Spleen (tissue), 13 donors: ENCODE measurements at places on chromosomes 7 and 10.

DNA sequence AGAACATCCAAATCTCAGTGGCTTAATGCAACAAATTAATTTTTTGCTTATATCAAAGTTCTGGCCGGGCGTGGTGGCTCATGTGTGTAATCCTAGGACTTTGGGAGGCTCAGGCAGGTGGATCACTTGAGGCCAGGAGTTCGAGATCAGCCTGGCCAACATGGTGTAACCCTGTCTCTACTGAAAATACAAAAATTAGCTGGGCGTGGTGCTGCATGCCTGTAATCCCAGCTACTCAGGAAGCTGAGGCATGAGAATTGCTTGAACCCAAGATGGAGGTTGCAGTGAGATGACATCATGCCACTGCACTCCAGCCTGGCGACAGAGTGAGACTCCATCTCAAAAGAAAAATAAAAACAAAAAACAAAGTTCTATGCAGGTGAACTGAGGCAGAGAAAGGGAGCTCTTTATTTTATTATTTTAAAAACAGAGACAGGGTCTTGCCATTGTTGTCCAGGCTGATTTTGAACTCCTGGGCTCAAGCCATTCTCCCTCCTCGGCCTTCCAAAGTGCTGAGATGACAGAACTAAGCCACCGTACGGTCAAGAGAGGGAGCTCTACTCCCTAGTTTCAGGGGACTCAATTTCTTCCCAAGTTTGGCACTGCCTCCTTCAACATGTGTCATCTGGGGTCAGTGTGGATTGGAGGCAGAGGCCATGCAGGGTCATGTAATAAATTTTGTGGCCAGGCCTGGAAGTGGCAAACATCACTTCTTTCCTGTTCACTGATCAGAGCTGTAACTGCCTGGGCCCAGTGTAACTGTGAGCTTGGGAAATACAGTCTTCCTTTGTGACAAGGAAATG is 2.4 kb downstream of the ADCK2 start:
- DNase-seq, result peak; percentile 30

DNA sequence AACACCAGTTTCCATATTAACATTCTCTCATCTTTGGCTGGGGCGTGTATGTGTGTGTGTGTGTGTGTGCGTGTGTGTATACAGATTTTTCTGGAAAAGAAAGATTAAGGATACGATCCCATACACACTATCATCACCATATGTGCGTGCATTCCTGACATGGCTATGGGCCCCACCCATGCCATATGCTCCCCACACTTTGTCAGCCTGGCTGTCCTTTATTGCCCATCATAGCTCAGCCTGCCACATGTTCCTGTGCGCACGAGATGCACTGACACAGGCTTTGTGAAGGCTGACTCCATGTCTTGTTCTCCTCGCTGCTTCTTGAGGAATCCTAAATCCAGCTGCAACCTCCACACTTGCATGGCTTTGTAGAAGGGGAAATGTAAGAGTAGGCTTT is 984.1 kb downstream of the LRMDA start:
- no peak for DNase-seq

- DNase-seq, result no peak
Observed at GRCh38 chr7:129258649-129259389, 34.0 kb downstream of the AHCYL2 start.

GRCh38 chr10:116803451-116804249 is 45.6 kb upstream of the ENO4 start:
- no peak for DNase-seq

- no peak for DNase-seq
Observed at GRCh38 chr7:8177109-8177933, 84.6 kb downstream of the ICA1 start.

- no peak for DNase-seq
Observed at GRCh38 chr7:43015301-43015700, 83.1 kb downstream of the MRPL32 start.

DNA sequence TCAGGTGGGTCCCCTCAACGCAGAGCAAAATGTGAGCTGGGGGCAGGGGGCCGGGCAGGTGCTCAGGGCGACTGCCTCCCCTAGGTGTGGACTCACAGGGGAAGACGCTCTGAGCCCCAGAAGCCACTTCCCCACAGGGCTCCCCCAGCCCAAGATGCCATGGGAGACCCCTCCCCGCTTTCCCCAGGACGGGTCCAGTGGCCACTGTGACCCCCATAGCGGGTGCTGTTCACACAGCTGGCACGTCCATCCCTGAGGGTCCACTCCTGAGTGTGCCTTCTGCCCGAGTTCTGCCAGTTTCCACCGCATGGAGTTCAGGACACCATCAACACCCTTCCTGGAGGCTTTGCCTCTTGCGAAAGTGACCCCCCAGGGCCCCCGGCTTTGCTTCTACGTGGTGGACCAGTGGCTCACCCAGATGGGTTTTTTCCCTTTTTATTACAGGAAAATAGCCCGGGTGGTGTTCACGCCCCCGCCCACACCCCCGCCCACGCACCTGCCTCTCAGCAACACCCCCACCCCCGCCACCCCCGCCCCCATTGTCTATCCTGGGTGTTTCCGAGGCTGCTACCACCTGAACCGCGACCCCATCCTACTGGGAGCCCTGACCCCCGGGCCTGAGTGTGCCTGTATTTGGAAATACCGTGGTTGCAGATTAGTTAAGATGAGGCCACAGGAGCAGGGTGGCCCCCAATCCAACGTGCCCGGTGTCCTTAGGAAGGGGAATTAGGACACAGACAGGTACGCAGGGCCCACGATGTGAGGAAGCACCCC is 32.0 kb downstream of the ADAP1 start:
- DNase-seq, result peak; percentile 84

DNA sequence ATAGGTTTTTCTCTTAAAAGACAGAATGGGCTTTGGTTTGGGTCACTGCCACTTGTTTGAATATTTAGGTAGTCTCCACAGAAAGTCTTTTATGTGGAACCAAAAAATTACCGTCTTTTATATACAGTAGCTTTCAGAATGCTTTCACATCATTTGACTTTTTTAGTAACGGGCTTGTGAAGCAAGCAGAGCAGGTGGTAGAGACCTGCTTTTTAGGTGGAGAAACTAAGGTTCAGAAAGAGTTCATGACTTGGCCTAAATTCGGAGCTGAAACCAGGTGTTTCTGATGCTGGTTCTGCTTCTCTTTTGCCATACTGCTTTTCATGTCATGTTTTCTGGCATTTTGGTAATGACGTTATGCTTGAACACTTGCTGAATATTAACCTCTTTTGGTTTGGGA is 36.3 kb downstream of the GARS1 start:
- no peak for DNase-seq

DNA sequence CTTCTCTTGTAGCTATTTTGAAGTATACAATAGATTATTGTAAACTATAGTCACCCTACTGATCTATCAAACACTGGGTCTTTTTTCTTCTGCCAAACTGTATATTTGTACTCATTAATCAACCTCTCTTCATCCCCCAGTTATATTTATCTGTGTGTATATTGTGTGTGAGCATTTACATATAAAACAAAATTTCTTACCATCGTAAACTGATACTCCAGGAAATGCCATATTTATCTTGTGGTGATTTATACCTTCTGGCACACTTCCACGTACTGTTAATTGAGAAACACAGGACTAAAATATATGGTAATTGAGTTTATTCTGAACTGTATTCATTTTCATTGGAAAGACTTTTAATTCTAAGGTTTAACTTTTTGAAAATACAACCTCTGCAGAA is 18.9 kb downstream of the ANLN start:
- no peak for DNase-seq

DNA sequence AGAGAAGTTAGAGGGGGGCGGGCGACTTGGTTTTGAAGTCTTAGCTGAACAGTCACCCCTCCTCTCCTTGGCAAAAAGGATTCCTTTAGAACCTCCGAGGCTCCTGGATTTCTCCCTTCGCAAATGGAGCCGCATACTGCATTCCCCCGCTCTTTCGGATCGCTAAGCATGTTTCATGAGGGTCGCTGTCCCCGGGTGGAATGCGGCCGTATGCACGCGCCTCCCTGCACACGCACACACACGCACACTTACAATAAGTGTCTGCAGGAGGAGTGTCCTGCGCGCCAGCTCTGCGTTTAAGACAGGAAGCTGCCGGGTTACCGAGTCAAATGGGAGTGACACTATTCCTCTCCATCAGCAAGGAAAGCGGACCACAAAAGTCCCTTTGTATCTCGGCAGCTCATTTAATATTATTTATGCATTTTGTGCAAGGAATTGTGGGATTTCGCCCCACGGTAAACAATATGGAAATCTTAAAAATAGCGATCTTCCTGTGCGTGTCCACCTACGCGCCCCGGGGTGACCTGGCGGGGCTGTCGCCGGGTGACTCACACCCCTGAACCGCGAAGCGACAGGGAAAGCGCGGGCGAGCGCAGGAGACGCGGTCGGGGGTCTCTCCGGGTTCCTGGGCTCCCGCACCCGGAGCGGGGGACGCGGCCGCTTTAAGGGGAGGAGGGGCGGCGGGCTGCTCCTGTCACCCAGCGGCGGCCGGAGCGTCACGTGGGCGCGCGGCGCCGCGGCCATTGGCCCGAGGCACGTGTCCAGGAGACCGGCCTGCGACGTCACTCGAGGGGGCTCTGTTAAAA is 988 bp upstream of the EN2 start:
- peak; percentile 81 for DNase-seq

GRCh38 chr7:159197066-159197975 is 52.7 kb upstream of the VIPR2 start:
- no peak for DNase-seq

- no peak for DNase-seq
Observed at GRCh38 chr10:17682236-17682946, 38.4 kb downstream of the STAM start.

GRCh38 chr7:120615703-120616102 is 242.2 kb downstream of the TSPAN12 start:
- DNase-seq, result no peak

GRCh38 chr7:128104108-128104742 is 73.0 kb upstream of the LRRC4 start:
- peak; percentile 86 for DNase-seq

DNA sequence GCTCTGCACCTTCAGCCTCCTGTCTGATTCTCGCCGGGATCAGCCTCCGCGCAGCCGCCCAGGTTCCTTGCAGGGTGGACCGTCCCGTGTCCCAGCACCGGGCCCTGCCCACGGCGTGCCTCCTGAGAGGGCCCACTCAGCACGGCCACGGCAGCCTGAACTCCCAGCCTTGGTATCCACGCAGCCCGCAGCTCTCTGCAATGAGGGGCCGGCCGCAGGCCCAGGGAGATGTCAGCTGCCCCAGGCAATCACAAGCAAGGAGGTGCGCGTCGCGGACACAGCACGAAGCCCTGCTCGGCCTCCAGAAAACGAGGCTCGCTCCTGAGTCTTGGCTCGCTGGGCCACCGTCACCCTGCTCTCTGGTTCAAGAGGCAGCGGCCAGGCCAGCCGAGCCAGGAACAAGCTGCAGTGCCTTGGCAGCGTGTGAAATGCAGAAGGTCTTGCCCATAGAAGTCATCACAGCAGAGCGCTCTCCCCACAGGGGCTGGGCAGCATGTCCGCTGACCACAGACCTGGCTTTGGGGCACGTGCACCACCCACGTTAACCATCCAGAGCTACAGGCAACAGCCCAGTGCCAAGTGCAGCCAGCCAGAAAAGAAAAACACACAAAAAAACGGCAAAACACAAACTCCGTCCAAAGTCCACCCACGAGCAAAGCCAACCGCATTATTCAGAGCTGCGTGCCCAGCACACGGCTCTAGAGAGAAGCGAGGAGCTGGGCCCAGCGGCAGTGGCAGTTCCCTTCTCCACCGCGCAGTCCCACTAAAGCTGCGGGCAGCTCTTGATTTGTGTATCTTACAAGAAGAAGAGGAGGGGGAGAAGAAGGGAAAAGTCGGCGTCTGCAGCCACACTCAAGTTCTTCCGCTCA is 13.9 kb downstream of the GPER1 start:
- DNase-seq, result peak; percentile 65

DNA sequence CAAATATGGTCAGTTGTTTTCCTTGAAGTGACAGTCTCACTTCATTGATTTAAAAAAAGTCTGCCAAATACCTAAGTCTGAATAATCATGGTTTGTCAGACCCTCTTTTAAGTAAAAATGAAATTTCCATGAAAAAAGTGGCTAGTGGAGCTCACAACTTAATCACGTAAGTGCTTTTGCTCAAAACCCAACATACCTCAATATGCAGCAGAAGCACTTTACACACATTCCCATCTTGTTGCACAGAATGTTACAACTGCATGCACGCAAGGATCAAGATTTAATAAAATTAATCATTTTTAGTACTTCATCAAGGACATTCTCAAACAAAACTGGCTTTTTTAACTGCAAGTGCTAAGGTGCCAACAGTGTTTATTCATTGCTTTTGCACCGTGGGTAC is 21.6 kb downstream of the EZH2 start:
- DNase-seq, result no peak
